NCI-H748 treated with DMSO at 0.1 percent for 48 hours (cell line): ENCODE measurements at places on chromosomes 2 and 18.
A peak's percentile ranks its signal among the peaks of the same experiment; 100 is the strongest.

- DNase-seq: no peak
Measured at GRCh38 chr2:134590679-134591078, 128.1 kb downstream of the TMEM163 start.

GRCh38 chr2:32683520-32684086, 55.8 kb downstream of the TTC27 start:
- no peak for DNase-seq

DNA sequence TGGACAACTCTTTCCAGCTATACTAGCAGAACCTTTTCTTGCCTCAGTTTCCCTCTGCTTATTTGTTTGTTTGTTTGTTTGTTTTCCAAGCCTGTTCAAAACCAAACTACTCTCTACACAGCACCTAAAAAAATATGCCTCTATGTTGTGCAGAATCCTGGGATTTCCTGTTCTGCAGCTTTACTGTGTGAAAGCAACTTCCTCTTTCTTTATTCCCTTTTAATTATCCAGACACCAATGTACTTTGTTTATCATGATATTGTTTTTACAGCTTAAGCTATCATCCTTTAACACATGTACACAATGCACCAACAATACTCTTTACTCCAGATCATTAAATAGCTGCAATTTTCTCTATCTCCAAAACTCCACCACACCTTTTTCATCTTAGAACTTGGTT, 259.5 kb downstream of the EPHA4 start:
- peak; percentile 3 for DNase-seq

- no peak for DNase-seq
Measured at GRCh38 chr2:120857422-120857821, 121.8 kb downstream of the GLI2 start.

GRCh38 chr2:109218792-109219126, 89.8 kb downstream of the SH3RF3 start:
- no peak for DNase-seq

GRCh38 chr2:41828052-41828643, 219.7 kb upstream of the PKDCC start:
- DNase-seq: no peak

DNA sequence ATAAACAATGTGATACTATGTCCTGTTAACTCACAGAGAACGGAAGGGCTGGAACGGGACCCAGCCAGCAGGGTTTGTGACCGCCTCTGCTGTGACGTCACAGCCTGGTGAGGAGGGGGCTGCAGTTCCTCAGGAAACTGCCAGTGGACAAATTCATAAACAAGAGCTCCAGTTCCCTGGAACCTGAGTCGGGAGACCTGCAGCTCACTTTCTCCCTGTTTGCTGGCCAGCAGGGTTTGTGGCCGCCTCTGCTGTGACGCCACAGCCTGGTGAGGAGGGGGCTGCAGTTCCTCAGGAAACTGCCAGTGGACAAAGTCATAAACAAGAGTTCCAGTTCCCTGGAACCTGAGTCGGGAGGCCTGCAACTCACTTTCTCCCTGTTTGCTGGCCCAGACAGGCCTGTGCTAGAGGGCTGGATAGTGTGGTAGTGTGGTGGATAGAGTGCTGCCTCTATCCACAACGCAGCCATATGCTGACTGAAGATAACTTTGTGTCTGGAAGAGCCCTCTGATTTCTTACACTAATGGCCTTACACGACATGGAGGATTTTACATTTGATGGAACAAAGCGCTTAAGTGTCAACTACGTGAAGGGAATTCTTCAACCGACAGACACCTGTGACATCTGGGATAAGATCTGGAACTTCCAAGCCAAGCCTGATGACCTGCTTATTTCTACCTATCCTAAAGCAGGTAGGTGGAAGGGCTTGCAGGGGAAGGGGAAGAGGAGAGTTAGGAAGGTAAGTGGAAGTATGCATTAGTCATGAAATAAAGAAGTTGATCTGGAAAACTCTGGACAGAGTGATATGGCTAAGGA, at the start of gene SULT1C4:
TSS of gene SULT1C4 (plus strand) at position 140 of the 816 bp plus-strand sequence. CDS start at position 524, 384 bp downstream.
- peak; percentile 13 for DNase-seq

- DNase-seq: no peak
Measured at GRCh38 chr2:142872882-142873724, 4.4 kb upstream of the KYNU start.

GRCh38 chr2:150581717-150582472, 94.4 kb upstream of the RND3 start:
- DNase-seq: no peak

DNA sequence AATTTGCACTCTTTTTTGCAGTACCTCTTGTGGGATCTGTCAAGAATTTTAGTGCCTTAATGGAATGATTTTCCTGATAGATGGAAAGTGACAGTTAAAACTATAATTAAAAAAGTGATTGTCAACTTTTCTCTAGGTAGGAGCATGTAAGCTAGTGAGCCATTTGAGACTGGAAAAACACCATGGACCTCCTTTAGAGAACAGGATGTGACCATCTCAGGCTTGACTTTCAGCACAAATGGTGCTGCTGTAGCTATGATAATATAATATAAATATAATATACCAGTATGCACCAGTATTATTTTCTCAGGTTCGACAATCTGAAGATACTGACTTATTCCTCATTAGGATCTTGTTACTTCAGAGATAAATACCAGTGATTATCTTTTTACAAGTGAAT, 27.8 kb downstream of the ZNF236 start:
- no peak for DNase-seq

- DNase-seq: peak; percentile 62
Measured at GRCh38 chr2:165240916-165241315, 1.7 kb downstream of the SCN2A start.

DNA sequence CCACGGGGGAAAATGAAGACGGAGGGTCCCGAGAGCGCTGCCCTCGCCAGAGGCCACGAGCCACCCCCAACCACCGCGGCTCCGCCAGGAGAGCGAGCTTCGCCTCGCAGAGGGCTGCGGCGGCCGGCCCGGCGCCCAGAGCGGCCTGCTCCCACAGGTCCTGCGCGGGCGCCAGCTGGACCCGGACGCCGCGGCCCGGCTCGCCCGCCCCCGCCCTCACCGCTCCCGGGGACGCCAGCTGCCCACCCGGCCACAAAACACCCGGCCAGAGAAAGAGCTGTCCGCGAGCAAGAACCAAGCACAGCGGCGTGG, 709 bp downstream of the PTPN2 start:
- no peak for DNase-seq

DNA sequence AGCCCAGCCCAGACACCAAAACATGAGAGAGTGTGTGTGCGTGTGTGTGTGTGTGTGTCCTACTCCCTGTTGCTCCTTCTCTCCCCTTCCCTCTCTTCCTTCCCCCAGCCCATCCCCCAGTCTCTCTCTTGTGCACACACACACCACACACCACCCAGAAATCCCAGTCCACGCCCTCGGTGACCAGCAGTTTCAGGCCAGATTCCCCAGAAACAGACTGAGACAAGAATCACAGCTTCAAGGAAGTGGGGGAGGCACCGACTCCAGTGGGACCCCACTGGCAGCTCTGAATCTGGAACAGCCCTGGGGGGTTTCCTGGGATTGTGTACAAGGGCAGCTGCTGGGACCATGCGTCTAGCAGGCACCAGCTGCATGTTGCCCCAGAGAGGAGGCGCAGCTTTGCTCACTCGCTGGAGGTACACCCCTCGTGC, 113.5 kb downstream of the NDUFA10 start:
- DNase-seq: no peak

DNA sequence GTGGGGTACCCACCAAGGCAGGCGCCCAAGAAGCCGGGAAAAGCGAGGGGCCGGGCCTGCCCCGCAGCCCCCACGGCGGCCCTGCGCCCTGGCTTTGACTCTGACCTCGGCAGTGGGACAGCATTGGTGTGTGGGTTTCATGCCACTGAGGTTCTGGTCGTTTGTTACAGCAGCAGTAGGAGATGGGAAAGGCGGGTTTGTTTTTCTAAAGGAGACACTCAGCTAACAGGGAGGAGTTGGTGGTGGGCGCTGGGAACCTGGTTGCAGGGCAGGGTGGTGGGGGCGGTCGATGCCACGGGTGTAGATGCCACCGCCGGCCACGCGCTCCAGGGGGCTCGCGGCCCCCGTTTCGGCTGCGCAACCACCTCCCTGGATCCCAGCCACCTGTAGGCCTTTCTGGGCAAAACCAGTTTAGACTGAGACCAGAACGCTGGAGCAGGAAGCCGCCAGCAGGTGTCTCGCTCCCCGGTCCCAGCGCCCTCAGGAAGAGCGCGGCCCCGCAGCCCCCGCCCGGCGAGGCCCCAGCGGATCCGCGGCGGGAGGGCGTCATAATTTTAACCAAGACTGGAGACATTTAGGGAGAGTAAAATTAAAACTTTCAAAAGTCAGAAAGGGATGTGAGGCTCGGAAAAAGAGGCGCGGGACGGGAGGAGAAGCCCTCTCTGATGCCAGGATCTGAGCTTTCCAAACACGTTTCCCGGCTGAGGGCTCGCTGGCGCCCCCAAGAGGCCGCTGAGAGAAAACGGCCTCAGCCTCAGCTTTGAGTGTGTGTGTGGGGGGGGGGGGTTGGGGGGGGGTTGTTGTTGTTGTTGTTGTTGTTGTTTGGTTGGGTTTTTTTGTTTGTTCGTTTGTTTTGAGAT, 17.4 kb downstream of the CIDEA start:
- peak; percentile 75 for DNase-seq

DNA sequence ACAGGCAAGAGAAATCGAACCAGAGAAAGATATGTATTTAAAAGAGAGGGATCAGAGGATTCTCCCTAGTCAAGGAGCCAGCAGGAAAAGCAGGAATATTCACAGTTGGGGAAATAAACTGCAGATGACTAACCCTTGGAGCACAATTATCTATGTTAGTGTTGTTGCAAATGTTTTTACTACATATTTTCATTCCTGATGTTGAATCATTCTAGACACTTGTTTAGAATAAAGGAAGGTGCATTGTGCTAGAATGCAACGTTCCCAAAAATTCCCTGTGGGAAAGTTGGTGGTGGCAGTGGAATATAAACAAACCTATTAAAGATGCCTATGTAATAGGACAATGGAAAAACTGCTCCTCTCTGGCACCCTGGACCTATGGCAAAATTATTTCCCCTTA, 63.3 kb downstream of the DTNA start:
- DNase-seq: no peak

GRCh38 chr2:104504331-104505073, 349.4 kb upstream of the POU3F3 start:
- peak; percentile 85 for DNase-seq

DNA sequence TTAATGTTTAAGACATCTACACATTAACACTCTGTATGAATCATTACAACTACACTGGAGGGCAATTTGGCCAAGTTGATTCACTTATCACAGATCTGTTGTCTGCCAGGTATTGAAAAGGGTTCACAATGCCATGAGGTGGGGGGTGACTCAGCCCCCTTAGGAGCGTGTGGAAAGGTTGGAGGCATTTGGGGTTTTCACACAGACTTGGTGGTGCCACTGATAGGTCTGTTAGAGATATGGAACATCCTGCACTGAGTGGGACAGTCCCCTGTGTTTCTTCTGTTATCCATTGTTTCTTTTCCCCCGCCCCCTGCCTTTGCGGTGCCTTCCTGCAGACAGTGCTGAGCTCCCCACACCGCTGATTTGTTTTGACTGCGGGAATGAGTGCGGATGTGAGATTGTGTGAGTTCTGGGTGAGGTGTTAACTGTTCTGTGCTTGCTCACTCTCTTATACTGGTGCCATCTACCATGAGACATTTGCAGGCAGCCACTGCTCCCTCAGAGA, 9.3 kb upstream of the TSN start:
- DNase-seq: no peak
